ENCODE measurements at places on chromosomes 1 and 21. TPM values are rescaled to one million over a fixed set of nuclear protein-coding genes. Genes with fewer than 3 reads are reported as not detected.

Gene SPATA46
- not detected for total RNA-seq

GRCh38 chr1:154497026-154497806 is 4.8 kb upstream of the TDRD10 start:
- no peaks in the 10 kb centered on the region for H3K36me3 ChIP-seq
- peaks cover 2% of the 10 kb centered on the region for H3K4me1 ChIP-seq
- no peak overlapping the region for H3K27ac ChIP-seq
- H3K27me3 ChIP-seq: peaks cover 68% of the 10 kb centered on the region
- DNase-seq: no peak

DNA sequence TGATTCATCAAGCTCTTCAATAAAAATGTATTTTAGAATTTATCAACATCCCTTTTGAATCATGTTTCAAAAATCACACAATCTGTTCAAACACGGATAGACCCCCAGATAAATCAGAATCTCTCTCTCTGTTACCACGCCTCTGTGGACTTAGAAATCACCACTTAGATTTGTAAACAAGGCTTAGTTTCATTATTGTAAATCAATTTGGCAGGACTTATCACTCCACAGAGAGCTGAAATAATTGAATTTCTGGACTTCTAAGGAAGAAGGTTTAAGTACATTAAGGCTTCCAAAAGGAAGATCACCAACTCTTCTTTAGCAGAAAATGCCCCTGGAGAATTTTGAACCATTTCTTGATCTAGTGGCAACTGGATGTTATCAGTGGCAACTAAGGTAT is 100.4 kb downstream of the APP start:
- DNase-seq: no peak
- no peaks in the 10 kb centered on the region for H3K36me3 ChIP-seq
- no peaks in the 10 kb centered on the region for H3K27me3 ChIP-seq
- H3K4me1 ChIP-seq: peaks cover 6% of the 10 kb centered on the region
- no peak overlapping the region for H3K27ac ChIP-seq

Gene SLC45A3
- 1.1 TPM for total RNA-seq

DNA sequence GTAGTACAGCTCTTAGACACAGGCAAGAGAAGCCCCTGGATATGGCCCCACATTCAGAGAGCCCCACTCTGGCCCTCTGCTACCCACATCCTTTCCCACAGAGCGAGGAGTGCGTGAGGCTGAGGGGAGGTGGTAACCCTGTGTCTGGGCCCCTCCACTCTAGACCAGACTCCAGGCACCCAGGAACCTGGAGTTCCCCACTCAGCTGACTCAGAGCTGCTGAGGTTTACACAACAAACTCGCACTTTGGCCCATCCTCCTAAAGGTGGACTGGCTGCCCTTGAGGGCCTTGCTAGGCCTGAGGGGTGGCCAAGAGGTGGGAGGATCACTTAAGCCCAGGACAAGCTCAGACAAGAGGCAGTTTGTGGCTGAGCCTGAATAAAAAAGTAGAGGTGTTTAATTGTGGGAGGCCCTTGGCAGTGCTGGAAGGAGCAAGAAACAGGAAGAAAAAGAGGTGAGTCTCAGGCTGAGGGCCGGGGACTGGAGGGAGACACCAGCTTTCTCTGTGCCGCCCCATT is 10.7 kb downstream of the MR1 start:
- peak; percentile 26 for DNase-seq
- peaks cover 9% of the 10 kb centered on the region for H3K4me1 ChIP-seq
- H3K27me3 ChIP-seq: no peaks in the 10 kb centered on the region
- no peaks in the 10 kb centered on the region for H3K36me3 ChIP-seq
- H3K27ac ChIP-seq: no peak overlapping the region

DNA sequence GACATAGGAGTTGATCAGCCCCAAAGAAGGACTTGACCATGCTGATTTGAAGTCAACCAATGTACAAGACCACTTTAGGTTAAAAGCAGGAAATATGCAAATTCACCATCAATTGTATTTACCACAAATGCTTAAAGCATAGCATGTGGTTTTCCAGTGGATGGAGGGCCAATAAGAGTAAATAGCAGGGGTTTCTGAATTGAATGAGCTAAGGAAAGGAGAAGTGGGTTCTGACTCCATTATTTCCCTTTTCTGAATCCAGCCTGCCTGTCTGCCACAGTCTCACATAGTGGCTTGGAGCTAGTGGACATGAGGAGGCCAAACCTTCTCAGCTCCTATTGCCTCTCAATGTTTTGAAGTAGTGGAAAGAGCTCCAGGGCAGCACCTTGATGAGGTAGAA is 7.2 kb upstream of the TNFSF18 start:
- H3K36me3 ChIP-seq: no peaks in the 10 kb centered on the region
- H3K27ac ChIP-seq: no peak overlapping the region
- DNase-seq: no peak
- peaks cover 3% of the 10 kb centered on the region for H3K4me1 ChIP-seq

DNA sequence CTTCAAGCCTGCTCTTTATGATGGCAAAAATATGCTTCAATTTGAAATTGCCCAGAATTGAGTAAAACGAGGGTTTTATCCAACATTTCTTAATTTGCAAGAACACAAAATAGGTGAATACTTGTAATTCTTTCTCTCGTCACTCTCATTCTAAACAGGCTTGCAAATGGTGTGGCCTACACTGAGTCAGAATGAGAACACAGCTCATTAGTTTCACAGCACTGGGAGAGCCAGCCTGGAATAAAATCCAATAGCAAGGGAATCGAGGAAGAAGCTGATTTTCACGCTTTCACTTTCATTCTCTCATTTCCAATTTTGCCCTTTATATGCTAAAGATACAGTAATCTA is 537.5 kb downstream of the LTN1 start:
- no peaks in the 10 kb centered on the region for H3K27me3 ChIP-seq
- DNase-seq: peak; percentile 44
- no peaks in the 10 kb centered on the region for H3K4me1 ChIP-seq
- H3K4me3 ChIP-seq: no peak overlapping the region

Gene EDEM3
- total RNA-seq: 29.9 TPM

- DNase-seq: no peak
- no peak overlapping the region for H3K4me3 ChIP-seq
- H3K27ac ChIP-seq: no peak overlapping the region
- no peaks in the 10 kb centered on the region for H3K36me3 ChIP-seq
- H3K27me3 ChIP-seq: peaks cover 2% of the 10 kb centered on the region
Observed at GRCh38 chr1:228075801-228076271, 6.7 kb upstream of the ARF1 start.

Gene VSIG8
- not detected for total RNA-seq

Gene ITPKB
- total RNA-seq: 0.72 TPM

Gene PCSK9
- under 0.01 TPM for total RNA-seq

Gene HEYL
- total RNA-seq: not detected

DNA sequence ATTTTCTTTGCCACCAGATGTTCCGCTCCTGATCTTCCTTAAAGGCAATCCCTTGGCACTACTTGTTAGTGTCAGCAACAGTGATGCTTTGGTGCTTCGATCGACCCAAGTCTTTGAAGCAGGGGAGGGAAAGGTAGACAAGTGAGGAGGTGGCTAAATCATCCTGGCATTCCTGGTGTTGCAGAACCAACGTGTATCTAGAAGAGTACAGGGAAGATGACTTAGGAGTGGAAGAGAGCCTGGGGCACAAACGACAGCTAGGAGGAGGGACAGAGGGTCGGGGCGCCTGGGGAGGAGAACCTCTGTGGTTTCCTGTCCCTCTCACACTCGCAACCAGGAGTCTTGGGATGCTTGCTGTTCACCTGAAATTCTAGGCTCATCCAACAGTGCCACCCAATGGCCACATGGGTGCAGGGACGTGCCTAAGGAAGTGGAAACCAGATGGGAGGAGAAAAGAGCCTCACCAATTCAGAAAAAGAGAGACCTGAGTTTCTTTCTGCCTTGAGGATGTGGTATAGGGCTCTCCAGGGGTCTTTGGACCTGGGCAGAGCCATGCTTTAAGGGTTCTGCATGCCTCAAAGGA is 9.5 kb upstream of the KCNA2 start:
- peak; percentile 51 for DNase-seq
- H3K27ac ChIP-seq: no peak overlapping the region
- no peak overlapping the region for H3K4me3 ChIP-seq

GRCh38 chr1:25020851-25021590 is 90.9 kb upstream of the RUNX3 start:
- H3K4me3 ChIP-seq: no peak overlapping the region
- H3K27me3 ChIP-seq: no peaks in the 10 kb centered on the region
- peaks cover 22% of the 10 kb centered on the region for H3K4me1 ChIP-seq

DNA sequence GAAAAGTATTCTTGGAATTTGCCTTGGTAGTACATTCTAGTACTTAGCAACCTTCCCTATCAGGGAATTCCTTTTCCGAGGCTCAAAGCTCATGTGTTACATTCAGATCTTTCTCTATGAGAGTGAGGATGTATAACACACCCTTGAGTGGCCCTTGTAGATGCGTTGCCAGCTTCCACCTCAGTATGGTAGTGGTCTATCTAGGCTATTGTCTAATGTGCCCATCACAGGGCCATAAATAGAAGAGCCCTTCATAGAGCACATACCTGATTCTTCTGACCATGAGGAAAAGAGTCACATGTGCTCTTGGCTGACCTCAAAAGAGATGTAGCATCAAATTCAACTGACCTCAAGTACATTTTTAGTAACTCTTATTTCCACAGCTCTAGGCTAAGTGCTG is 14.0 kb upstream of the ZC3H11B start:
- H3K27ac ChIP-seq: no peak overlapping the region
- H3K4me3 ChIP-seq: no peak overlapping the region
- H3K4me1 ChIP-seq: no peaks in the 10 kb centered on the region
- H3K27me3 ChIP-seq: no peaks in the 10 kb centered on the region
- no peak for DNase-seq
- H3K36me3 ChIP-seq: no peaks in the 10 kb centered on the region

GRCh38 chr1:10823000-10823401 is 26.6 kb upstream of the CASZ1 start:
- H3K4me3 ChIP-seq: no peak overlapping the region
- no peak overlapping the region for H3K27ac ChIP-seq

Gene PRUNE1
- total RNA-seq: 8.6 TPM
